GM04503 (cell line): ENCODE measurements at places on chromosomes 12 and 14.

GRCh38 chr14:88628462-88628861 lies 65.6 kb downstream of the ZC3H14 start:
- DNase-seq = no peak

GRCh38 chr12:80443974-80444666 lies at the start of gene PTPRQ:
Gene PTPRQ (plus strand): TSS chr12:80444235. CDS start chr12:80444346, 111 bp downstream.
- no peak for DNase-seq

DNA sequence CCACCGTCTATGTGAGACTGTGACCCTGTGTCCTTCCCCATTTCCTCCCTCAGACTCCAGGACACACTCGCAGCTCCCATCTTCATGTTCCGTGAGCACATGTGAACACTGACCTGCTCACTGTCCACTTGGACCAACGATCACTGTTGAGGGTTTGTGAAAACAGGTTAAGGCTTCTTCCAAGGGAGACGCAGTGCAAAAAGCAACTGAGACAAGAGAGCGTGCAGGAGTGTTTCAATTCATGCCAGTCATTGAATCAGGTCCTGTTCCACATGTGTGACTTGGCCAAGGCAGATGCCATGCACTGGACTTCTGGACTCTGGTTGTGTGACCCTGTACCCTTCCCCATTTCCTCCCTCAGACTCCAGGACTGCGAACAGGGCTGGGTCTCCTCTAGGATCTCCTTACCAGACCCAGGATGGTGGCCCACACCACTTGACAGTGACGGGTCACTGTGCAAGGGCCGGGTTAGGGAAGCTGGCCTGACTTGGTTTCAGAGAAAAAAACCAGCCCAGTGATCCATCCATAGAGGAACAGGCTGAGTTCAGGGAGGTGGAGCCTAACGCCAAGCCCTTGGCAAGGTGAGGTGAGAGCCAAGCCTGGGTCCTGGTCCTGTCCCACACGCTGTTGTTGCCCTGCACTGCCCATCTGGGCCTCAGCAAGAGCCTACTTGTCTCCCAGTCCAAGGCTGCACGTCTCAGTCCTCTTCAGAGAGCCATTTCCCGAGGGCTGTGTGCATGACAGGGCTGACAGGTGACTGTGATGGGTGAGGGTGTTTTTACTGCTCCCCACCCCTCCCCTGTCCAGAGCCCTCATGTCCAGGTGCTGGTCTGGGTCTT lies 5.7 kb upstream of the KRT5 start:
- no peak for DNase-seq

- no peak for DNase-seq
These were observed 541.4 kb upstream of the ATP2B1 start for GRCh38 chr12:90250042-90250441.

DNA sequence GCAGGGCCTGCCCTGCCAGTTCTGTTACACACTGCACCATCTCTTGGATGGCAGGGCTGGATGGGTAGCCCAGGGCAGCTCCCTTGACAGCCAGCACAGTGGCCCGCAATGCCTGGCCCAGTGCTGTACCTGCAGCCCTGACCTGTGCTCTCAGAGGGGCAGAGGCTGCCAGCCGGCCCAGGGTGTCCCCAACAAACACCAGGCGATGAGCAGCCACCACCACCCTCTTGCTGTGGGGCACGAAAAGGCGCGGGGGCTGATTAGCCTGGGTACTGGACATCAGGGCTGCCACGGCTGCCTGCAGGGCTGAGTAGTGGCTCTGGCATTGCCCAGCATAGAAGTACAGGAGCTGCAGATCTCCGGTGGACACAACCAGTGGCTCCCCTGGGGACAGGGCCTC lies 4.6 kb upstream of the SLC22A17 start:
- DNase-seq = no peak

- no peak for DNase-seq
These were observed 883 bp upstream of the MYL2 start for GRCh38 chr12:110921262-110921661.

DNA sequence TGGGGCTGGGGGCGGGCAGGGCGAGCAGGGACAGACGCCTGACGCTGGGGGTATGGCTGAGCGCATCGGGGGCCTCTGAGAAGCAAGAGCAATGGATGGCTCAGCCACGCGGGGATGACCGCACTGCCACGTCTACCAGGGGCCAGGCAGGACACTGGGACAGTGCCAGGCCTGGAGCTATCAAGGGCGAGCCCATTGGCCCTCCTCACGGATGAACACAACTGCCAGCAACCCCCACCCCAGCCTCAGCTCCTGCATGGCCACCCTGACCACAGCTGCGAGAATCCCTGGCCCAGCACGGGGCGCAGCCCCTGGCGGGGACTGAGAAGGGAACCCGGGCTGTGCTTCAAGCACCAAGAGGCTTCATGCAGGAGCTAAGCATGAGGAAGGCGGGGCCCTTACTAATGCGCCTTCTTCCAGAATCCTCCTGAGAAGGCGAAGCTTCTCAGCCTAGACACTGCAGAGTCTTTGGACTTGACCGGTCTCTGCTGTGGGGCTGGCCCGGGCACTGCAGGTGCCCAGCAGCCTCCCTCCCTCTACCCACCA lies 9.5 kb downstream of the ARL6IP4 start:
- no peak for DNase-seq

GRCh38 chr14:24607081-24607480 lies 2.4 kb downstream of the GZMH start:
- DNase-seq = no peak

DNA sequence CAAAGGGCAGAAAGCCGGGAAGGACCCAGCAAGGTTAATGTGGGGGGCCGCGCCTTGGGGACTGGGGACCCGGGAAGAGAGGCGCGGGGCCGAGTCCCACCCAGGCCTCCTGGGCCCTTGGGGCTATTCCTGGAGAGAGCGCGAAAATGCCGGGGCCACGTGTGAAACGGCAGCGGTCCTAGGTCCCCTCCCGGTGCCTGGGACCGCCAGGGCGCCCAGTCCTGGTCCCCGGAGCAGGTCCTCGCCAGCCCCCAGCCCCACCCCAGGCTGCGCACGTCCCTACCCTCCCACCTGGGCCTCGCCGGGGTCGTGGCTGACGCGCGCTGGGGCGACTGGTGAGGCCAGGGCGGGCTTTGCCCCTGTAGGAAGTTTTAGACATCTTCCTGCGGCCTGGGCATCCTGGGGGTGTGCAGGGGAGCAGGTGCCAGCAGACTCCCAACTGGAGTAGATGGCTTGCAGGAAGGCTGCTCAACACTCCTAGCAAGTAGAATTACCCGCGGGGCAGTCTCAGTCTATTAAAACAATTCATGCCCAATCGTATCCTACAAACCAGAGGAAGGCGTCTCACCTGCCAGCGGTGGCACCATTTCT lies 708 bp downstream of the FAR2 start:
- DNase-seq = no peak

GRCh38 chr12:93002293-93003054 lies 73.4 kb upstream of the EEA1 start:
- peak; percentile 96 for DNase-seq

GRCh38 chr12:52382854-52383253 lies 2.6 kb downstream of the KRT84 start:
- no peak for DNase-seq

DNA sequence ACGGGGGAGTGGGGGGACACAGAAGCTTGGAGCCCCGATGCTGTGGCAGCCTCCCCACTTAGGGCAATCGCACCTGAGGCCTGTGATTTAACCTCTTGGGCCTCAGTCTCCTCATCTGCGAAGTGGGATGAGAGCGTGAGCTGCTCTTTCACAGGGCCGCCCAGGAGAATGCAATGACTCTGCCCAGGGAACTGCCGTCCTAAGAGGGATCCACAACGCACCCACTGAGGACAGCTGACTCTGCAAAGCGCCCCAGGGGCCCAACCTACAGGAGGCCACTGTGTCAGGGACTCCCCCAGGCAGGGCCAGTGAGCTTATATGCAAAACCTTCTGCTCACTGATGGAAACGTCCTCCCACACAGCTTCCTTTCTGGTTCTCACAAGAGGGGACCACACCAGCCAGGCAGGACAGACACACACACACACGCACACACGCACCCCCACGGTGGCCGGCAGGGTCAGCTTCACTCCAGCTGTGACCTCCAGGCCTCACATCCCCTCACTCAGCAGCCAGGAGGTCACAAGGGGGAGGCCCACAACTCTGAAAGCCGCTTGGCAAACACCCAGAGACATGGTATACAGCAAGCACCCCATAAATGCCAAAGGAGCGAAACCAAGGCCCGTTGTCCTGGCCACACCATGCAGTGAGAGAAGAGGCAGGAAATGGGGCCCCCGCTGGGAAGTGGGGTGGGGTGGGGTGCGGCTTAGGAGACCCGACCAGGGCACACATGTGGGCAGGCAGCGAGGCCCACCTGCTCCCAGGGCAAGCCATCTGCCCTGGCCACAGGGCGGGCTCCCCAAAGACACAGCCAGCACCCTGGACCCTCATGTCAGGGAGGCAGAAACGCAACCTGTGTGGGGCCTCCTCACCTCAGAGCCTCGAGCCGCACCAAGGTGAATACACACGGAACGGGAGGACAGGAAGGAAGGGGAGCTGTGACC lies 73.3 kb downstream of the NCOR2 start:
- no peak for DNase-seq

DNA sequence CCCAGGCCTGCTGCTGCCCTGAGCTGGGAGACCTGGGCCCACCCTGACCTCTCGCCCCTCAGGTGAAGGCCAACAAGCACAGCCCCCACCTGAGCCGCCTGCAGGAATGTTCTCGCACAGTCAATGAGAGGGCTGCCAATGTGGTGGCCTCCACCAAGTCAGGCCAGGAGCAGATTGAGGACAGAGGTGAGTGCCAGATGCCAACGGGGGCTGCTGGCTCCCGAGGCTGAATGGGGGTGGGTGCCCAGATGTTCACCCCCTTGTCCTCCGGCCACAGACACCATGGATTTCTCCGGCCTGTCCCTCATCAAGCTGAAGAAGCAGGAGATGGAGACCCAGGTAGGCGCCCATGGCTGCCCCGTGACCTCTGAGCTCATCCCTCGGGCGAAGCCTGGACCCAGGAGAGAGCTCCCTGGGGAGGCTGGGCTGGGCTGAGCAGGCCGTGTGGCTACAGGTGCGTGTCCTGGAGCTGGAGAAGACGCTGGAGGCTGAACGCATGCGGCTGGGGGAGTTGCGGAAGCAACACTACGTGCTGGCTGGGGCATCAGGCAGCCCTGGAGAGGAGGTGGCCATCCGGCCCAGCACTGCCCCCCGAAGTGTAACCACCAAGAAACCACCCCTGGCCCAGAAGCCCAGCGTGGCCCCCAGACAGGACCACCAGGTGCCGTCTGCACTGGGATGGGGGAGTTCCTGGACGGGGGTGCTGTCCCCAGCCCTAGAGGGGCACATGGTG lies 25.8 kb downstream of the HIP1R start:
- no peak for DNase-seq

GRCh38 chr14:99892406-99892805 lies 99.2 kb downstream of the EML1 start:
- DNase-seq = no peak

- peak; percentile 13 for DNase-seq
These were observed 159.9 kb upstream of the NOS1 start for GRCh38 chr12:117521346-117521745.

DNA sequence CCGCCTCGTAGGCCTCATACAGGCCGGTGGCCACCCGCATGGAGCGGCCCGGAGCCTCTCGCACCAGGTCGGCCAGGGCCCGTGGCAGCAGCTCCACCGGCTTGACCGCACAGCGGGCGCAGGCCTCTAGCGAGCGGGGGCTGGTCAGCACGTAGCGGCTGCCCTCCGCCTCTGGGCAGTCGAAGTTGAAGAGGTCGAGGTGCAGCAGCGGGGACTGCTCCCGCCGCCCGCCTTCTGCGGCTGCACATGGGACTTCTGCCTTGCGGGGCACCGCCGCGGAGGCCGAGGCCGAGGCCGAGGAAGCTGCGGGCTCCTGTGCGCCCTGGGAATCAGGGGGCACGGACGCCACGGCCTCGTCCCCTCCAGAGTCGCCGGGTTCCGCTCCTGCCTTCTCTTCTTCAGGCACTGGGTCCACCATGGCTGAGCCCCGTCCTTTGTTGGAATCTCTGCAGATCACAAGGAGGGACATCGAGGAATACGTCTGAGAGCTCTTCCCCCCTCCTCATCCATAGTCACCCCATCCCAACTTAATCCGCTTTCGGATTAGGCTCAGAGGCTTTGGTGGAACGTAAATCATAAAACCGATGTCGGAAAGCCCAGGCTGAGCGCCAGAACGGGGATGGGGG lies 1.4 kb downstream of the CCDC177 start:
- DNase-seq = no peak

DNA sequence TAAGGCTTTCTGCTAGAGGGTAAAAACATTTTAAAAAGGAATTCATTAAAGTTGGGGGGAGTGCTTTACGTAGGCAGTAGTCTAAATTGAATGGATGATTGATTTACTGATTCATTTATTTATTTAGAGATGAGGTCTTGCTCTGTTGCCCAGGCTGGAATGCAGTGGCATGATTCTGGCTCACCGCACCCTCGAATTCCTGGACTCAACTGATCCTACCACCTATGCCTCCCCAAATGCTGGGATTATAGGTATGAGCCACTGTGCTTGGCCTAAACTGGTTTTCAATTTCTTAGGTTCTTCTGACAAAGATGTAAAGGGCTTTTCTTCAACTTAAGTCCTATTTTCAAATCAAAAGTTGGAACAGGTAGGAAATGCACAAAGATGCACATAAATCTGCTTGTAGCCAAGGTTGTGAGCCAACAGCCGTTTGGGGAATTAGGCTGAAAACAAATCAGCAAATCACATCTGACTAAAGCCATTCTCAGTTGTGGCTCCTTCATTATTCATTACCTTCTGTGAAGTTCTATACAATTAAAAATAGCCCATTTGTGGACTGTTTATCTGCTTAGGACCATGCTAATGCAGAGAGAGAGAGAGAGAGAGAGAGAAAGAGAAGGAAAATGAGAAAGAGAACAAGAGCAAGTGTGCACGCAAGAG lies 218.0 kb downstream of the PPM1H start:
- DNase-seq = no peak

- no peak for DNase-seq
These were observed 982.2 kb upstream of the FBXO33 start for GRCh38 chr14:40414386-40414785.

DNA sequence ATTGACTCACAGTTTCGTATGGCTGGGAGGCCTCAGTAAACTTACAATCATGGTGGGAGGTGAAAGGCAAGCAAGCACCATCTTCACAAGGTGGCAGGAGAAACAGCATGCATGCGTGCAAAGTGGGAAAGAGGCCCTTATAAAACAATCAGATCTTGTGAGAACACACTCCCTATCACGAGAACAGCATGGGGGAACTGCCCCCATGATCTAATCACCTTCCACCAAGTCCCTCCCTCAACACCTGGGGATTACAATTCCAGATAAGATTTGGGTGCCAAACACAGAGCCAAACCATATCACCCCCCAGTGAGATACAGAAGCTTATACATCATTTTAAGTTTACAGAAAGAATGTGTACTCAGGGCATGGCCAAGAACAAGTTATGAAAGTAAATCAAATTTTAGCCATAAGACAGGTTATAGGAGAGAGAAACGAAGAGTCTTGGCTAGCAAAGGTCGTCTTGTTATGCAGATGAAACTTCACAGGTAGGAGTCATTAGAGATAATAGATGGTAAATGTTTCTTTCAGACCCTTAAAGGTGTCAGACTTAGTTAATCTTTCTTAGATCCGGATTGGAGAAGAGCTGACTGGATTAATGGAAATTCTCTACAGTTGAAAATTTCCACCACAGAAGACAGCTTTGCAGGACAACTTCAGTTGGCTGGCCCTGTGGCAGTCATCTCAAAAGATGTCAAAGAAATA lies 79.8 kb upstream of the SEL1L start:
- DNase-seq = no peak
